ENCODE measurements at places on chromosomes 4 and X.

DNA sequence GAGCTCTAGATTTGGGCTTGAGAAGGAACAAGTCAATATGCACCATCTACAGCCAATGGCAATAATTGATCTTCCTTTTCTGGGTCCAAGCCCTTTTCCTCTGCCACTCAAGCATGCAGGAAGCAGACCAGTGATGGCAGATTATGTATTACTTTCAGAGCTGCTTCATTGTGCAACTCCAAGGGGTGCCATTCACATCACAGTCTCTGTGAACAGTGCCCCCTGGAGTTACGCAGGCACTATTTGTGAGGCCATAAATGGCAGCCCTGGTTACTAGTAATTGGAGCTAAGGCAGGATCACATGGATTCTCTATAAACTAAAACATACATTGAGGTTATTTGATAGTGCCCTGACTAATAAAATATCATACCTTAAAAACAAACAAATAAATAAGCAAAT is 313.4 kb upstream of the SLC7A11 start:
- DNase-seq = no peak

- peak; percentile 99 for DNase-seq
These were observed 16.3 kb upstream of the ZNF827 start for GRCh38 chr4:145954924-145955339.

- DNase-seq = no peak
These were observed 159.8 kb upstream of the JADE1 start for GRCh38 chr4:128649575-128650205.

- no peak for DNase-seq
These were observed 1021.8 kb downstream of the STPG2 start for GRCh38 chr4:97121493-97121892.

DNA sequence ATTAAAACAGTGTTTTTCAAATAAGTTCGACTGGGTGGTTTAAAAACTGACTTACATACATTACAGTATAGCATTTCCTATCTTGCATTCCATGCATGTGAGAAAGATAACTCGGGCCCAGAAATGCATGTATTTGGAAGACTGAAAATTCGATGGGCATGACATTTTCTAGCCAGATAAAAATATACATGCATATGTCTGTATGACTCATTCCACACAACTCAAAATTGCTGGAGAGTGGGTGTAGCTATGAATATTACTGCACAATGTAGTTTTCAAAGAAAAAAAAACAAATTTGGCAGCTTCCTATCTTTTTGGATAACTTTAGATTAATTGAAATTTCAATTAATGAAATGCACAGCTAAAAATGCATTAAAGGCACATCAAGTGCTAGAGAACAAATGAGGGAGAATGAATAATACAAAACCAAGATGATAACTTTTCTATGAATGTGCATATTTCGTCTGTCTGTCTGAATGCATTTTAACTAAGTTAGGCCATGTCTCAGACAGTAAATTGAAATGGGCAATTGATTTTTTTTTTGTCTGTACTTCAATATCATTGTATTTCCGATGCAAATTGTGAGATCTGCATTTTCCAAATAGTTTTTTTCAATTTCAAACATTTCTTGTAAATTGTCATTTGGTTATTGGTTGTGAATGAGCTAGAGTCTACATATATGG is 54.5 kb upstream of the GABRA2 start:
- DNase-seq = no peak

DNA sequence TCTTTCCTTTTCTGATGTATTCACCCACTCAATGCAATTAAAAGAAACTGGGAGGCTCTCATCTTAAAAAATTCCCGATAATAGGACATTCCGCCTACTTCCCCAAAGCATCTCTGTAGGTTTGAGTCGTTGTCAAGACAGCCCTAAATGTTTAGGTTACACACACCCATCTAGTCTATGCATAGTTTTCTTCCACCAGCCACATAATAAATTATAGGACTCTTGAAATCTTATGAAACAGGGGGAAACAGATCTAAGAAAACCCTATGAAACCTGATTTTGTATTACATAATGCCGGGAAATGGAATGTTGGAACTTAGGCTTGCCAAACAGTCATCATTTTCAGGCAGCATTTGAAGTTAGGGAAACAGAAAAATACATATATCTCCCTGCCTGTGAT is 150.0 kb downstream of the PRKX start:
- DNase-seq = no peak

DNA sequence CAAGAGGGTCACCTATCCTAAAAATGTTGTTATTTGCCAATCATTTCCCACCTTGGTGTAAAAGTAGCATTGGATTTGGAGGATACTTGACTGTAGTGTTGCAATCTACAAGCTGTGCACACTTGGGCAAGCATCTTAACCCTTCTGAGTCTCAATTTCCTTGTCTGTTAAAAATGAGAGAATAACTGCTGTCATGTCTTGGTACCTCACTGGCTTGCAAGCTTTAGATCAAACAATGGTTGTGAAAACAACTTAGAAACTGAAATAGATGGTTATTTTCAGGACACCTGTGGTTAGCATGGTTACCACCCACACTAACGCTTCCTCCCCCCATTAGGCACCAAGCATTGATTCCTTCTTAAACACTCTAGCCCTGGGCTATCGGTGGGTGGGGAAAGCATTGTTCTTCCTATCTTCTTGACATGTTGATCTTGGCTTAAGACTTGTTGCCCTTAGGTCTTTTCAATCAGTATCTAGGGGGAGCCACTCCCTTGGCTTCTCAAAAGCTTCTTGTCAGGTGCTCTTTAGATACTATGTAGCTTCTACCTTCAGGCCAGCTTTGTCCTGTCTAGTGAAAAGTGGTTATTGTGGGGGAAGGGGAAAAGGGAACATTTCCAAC is 10.6 kb upstream of the AMOT start:
- DNase-seq = no peak

DNA sequence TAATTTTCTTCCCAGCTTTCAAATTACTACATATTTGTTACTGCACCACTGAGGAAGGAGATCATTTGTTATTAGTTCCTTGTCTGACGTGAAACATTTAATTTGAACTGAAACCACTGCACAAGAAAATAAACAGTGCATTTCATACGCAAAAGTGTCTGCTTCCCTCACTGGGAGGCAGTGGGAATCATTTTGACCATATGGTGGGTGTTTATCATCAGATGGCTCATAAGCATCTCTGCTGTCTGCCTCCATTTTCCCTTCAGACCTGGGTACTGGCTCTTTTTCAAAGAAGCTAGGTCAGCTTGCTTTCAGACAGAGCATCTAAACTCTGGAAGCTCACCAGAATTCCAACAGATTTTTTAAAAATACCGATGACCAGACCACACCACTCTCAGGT is 135.2 kb downstream of the PCDH19 start:
- DNase-seq = no peak

- DNase-seq = no peak
These were observed 372.1 kb upstream of the EMCN start for GRCh38 chr4:100889898-100890297.

DNA sequence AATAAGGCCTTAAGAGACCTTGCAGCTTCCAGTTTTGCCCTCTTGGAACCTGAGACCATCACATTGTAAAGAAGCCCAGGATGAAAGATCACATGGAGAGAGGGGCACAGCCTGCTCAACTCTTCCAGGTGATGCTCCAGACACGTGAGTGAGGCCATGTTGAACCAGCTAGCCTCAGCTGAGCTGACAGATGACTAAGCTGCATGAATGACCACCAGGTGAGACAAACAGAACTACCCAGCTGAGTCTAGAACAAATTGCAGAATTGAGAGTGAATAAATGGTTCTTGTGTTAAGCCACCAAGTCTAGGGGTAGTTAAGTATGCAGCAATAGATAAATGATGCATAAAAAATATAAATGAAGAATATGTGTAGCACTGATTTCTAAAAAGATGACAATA is 16.8 kb upstream of the GPR82 start:
- no peak for DNase-seq

- no peak for DNase-seq
These were observed 7.5 kb downstream of the ADD1 start for GRCh38 chr4:2850966-2851798.

DNA sequence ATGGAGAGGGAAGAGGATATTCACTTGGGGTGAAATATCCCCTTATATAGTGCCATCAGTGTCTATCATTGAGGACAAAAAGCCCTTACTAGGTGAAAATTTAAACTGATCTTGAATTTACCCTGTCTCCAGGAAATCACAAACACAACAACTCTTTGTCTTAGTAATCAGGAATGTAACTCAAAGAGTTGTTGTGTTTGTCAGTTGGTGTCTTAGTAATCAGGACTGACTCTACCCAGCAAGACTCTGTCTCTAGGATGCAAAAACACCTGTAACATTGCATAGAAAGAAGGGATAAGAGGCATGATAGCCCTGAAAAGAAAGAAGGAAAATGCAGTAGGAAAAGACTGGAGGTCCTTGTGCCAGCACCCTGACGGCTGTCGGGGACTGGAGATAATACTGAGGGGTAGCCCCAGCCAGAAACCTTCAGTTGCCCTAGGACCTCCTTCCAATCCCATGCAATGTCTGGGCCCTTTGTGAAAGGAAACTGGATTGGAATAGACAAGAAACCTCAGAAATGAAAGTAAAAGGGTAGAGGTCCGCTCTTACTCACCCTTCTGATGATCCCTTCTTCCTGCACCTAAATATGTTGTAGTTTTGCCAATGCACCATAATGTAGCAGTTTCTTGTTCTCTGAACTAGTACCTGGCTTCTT is 45.3 kb downstream of the HMGB2 start:
- no peak for DNase-seq

DNA sequence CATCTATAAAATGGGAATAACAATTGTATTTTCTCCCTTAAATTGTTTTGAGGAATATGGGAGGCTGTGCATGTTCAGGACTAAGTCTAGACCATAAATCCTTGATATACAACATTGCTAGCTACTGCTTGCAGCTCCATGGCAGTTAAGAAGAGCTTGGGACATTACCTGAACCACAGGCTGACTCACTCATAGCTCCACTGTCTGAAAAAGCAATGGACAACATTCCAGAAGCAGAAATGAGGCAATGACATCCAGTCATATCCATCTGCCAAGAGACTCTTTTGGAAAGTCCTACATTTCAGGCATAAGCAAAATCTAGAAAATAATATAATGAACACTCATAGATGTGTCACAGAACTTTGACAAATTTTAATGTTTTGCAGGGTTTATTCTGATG is 167.3 kb upstream of the LEF1 start:
- DNase-seq = peak; percentile 23

GRCh38 chrX:153633048-153633447 is 14.0 kb upstream of the DUSP9 start:
- no peak for DNase-seq

- DNase-seq = no peak
These were observed 58.4 kb upstream of the MSANTD1 start for GRCh38 chr4:3190549-3190948.

GRCh38 chrX:106247162-106247561 is 79.1 kb downstream of the PWWP3B start:
- DNase-seq = no peak

- no peak for DNase-seq
These were observed 38.0 kb upstream of the PDK3 start for GRCh38 chrX:24426921-24427746.

DNA sequence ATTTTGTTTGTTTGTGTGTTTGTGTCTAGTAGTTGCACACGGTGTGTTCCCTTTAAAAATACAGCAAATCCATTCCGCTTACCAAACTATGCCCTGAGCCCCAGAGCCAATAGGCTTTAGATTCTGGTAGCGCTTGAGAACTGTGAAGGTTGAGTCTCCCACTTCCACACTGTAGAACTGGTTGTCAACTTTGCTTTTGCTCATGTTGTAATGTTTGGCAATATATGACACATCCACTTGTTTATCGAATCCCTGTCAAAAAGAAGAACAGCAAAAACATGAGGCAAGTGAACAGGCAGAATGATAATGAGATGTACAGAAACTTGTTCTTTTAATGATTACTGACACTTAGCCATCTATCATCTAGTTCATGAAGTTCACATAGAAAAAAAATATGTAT is 200.6 kb downstream of the MAPK10 start:
- no peak for DNase-seq

DNA sequence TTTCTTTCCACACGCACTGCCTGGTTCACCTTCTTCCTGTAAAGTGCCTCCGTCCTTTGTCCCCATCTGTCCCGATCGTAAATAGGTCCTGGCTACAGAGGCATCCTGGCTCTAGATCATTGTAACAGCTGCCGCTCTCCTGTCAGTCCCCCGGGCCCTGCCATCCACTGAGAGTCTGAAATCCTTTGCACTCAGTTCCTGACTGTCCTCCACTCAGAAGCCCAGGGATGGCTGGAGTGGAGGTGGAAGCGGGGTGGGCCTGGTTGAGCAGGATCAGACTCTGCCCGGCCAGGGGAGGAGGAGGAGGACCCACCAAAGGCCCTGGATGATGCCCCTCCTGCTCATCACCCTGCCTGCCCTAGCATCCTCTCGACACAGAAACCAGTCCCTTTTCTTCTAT is 29.8 kb downstream of the PIGG start:
- no peak for DNase-seq

GRCh38 chr4:113711883-113712662 is 49.5 kb downstream of the CAMK2D start:
- DNase-seq = no peak

DNA sequence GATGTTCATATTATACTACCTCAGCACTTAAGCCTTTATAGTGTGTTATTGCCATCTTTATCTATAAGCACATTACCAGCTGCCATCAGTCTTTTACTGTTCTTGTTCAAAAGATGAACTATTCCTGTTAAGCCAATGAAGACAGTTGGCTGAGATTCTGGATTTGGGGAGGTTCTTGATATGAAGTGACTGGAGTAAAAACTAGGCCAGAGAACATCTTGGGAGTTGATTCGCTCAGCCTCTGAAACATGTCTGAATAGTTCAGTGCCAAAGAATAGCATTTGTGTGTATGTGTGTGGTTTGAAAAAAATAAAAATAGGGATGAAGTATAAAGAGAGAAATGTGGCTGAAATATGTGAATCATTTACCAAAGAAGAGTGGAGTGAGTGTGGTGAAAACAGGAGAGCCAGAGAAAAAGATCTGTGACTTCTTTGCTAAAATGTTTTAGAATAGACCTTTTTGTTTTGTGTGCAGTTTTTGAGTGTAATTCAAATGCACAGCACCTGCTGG is 15.2 kb downstream of the EXOC1 start:
- no peak for DNase-seq

- DNase-seq = no peak
These were observed 158.1 kb upstream of the ATOH1 start for GRCh38 chr4:93670434-93670833.

- DNase-seq = no peak
These were observed 454.9 kb downstream of the CCSER1 start for GRCh38 chr4:90582087-90582486.

DNA sequence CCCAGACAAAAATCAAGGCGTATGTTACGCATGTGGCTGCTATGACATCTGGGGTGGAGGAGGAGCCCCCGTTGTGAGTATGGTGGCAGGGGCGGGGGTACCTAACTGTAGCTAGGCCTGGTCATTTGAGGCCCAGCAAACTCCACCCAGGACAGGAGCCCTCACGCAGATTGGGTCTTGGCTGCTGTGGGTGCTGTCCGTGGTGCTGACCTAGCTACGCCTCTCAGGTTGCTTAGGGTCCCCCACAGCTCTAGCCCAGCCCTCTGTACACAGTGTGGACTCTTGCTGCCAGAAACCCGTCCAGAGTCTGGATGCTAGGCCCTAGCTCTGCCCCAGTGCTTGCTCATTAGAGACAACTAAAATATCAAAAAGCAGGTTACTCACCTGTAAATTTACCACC is 146.7 kb upstream of the PSAPL1 start:
- DNase-seq = no peak

GRCh38 chr4:20629186-20630106 is 70.8 kb upstream of the PACRGL start:
- DNase-seq = no peak

All from keratinocyte (primary cell).